ENCODE measurements at places on chromosomes 13 and 19. TPM values are rescaled to one million over a fixed set of nuclear protein-coding genes. Genes with fewer than 3 reads are reported as not detected.
A peak's percentile ranks its signal among the peaks of the same experiment; 100 is the strongest.

DNA sequence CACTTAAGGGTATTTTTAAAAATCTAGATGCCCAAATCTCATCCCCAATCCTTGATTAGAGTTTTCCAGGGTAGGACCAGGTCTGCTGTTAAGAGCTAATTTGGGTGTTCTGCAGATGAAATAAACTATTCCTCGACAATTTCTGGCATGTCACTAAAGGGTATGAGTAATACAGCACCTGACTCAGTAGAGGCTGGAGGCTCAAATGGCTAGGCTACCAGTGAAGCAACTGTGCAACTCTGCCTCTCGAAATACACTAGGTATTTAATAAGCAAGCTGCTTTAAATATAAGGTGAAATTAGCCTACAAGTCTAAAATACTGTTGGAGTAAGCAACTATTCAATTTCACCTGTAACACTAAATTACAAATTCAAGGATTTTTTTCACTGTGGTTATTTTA lies 1.5 kb downstream of the RNF6 start:
- DNase-seq = no peak
- H3K36me3 ChIP-seq = peaks cover 33% of the 10 kb centered on the region
- no peaks in the 10 kb centered on the region for H3K27me3 ChIP-seq
- peak overlapping the region; percentile 94 for H3K27ac ChIP-seq
- H3K4me3 ChIP-seq = no peak overlapping the region

Gene TLE2
- 23.1 TPM for total RNA-seq

- H3K27me3 ChIP-seq = no peaks in the 10 kb centered on the region
- no peaks in the 10 kb centered on the region for H3K36me3 ChIP-seq
- no peak overlapping the region for H3K27ac ChIP-seq
- no peak overlapping the region for H3K4me3 ChIP-seq
- H3K4me1 ChIP-seq = no peaks in the 10 kb centered on the region
Measured at GRCh38 chr13:62360609-62361008, 945.0 kb upstream of the PCDH20 start.

- H3K36me3 ChIP-seq = no peaks in the 10 kb centered on the region
- H3K4me1 ChIP-seq = no peaks in the 10 kb centered on the region
- H3K27me3 ChIP-seq = no peaks in the 10 kb centered on the region
- no peak for DNase-seq
- no peak overlapping the region for H3K4me3 ChIP-seq
Measured at GRCh38 chr13:110057052-110057451, 249.9 kb downstream of the COL4A1 start.

DNA sequence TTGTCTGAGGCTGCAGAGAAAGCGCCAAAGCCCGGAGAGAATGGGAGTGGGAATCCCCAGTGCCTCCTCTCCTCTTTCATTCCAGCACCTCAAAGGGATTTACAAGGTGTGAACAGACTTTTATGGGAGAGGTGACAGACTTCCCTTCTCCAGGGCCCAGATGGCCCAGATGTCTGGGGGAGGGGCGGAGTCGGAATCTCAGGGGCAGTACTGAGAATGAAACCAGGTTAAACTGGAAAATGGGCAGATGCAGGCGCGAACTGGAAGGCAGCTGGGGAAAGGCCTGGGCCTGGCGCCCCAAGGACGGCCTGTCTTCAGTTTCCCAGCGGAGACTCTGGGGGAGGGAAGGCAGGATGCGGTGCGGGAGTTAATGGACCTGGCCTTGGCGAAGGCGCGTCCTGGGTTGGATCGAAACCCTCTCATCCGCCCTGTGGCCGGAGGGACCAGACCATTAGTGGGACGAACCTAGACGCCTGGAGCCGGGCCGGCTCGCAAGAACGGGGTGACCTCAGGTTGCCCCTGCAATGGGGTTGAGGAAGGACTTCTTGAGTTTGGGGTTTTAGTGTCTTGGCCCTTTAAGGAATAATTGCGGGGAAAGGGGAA lies 592 bp upstream of the TRIP10 start:
- H3K27me3 ChIP-seq = no peaks in the 10 kb centered on the region
- H3K36me3 ChIP-seq = peaks cover under 1% of the 10 kb centered on the region
- peak overlapping the region; percentile 94 for H3K27ac ChIP-seq
- peaks cover 50% of the 10 kb centered on the region for H3K4me1 ChIP-seq

- no peaks in the 10 kb centered on the region for H3K36me3 ChIP-seq
Measured at GRCh38 chr13:104847922-104848321, 1687.5 kb downstream of the EFNB2 start.

Gene CEACAM20
- not detected for total RNA-seq

DNA sequence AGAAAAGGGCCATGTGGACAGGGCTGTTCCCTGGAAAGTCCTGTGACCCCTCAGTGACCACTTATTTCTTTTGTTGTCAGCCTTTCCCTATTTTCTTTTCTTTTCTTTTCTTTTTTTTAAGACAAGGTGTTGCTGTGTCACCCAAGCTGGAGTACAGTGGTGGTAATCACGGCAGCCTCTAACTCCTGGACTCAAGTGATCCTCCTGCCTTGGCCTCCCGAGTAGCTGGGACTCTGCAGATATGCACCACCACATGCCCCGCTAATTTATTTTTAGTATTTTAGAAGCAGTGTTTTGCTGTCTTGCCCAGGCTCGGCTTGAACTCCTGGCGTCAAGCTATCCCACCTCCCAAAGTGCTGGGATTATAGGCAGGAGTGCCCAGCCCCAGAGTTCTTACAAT lies 1.1 kb upstream of the GPI start:
- peaks cover 9% of the 10 kb centered on the region for H3K36me3 ChIP-seq
- DNase-seq = no peak
- H3K27ac ChIP-seq = no peak overlapping the region
- H3K4me1 ChIP-seq = peaks cover 45% of the 10 kb centered on the region

Data from CD4-positive, alpha-beta memory T cell (primary cell).